Vagina (tissue), 2 donors: ENCODE measurements at places on chromosomes 1 and 21. TPM values are rescaled to one million over a fixed set of nuclear protein-coding genes. Genes with fewer than 3 reads are reported as not detected.

DNA sequence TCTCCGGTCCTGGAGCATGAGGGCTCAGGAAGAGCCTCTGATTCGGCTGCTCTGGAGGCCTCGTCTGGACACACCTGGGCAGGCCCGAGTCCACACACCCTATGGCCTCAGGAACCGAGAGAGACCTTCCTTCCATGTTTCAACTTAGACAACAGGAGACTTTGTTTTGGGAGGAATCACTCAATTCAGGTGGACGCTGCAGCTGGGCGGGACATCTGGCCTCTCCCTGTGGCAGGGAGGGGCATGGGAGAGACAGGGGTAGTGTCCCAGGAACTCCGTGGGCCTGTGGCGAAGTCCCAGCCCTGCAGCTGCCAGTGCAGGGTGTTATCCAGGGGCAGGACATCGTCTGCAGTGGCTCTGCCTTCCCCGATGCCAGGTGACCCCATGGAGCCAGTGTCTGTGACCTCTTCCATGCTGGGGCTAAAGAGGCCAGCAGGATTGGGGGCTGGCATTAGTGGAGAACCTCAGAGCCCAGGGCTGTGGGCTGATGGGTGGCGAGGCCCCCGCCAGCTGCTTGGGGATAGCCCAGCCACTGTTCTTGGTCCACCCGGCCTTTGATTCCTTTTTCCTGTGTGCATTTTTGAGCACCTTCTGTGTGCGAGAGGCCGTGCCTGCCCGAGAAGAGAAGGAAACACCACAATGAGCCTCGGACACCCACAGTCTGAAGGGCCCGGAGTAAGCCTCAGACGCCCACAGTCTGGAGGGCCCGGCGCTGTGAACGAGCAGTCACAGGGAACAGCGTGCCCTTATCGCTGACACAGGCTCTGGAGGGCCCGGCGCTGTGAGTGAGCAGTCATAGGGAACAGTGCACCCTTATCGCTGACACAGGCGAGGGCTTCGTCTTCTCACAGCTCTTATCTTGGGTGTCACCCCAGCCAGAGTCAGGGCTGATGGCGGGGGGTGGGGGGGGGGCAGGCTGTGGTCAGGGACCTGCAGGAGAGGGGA lies 6.2 kb downstream of the COL18A1 start:
- H3K27me3 ChIP-seq, result no peaks in the 10 kb centered on the region
- peaks cover 69% of the 10 kb centered on the region for H3K4me1 ChIP-seq

- no peaks in the 10 kb centered on the region for H3K27me3 ChIP-seq
- no peak for DNase-seq
- peak overlapping the region; percentile 79 for H3K4me3 ChIP-seq
- peaks cover 18% of the 10 kb centered on the region for H3K4me1 ChIP-seq
Observed at GRCh38 chr1:77888781-77889642, 588 bp downstream of the NEXN start.

GRCh38 chr1:203349773-203350524 lies 973 bp downstream of the FMOD start:
- peak overlapping the region; percentile 83 for H3K27ac ChIP-seq
- H3K4me3 ChIP-seq, result peak overlapping the region; percentile 40
- H3K4me1 ChIP-seq, result peaks cover 59% of the 10 kb centered on the region
- H3K27me3 ChIP-seq, result no peaks in the 10 kb centered on the region

DNA sequence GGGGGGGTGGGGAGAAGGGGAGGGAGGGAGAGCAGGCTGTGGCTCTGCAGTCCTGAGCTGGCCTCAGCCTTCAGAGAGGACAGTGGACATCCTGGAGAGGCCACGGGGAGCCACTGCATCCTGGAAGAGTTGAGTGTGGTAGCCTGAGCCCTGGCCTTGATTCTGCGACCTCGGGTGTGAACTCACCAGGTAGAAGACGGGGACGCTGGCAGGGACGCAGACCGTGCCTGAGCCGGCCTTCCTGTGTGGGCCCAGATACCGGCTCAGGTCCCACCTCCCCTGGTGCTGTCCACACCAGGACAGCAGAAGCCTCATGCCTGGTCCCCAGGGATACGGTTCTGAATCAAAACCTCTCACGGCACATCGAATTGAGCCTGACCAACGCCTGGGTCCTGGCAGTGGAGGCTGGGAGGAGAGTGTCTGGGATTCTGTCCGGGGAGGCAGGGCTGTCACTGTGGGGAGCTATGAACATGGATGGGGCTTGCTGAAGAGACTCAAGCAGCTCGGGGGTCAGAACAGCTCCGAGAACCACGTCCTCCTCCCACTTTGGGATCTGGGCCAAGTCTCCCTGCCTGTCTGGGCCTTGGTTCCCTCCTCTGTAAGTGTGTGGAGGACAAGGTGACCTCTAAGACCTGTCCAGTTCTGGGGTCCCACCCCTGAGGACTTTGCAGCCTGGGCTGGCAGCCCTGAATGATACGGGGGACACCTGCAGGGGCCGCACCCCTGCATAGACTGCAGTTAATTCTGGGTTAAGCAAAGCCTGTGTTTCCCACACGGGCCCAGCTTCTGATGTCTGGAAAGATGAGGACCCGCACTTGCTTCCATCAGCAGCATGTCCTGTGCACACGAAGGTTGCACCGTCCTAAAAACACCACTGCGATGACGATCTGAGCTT lies 30.4 kb downstream of the RRP1 start:
- no peaks in the 10 kb centered on the region for H3K4me1 ChIP-seq
- no peak overlapping the region for H3K4me3 ChIP-seq
- H3K27ac ChIP-seq, result no peak overlapping the region
- DNase-seq, result no peak
- no peaks in the 10 kb centered on the region for H3K36me3 ChIP-seq

GRCh38 chr1:32536117-32536516 lies 3.1 kb upstream of the ZBTB8A start:
- no peak overlapping the region for H3K4me3 ChIP-seq
- no peaks in the 10 kb centered on the region for H3K27me3 ChIP-seq
- no peak overlapping the region for H3K27ac ChIP-seq
- DNase-seq, result no peak
- H3K36me3 ChIP-seq, result no peaks in the 10 kb centered on the region

GRCh38 chr1:228339766-228340685 lies 66.6 kb downstream of the TRIM11 start:
- no peaks in the 10 kb centered on the region for H3K27me3 ChIP-seq
- no peak for DNase-seq
- no peak overlapping the region for H3K27ac ChIP-seq
- H3K36me3 ChIP-seq, result no peaks in the 10 kb centered on the region
- H3K4me1 ChIP-seq, result no peaks in the 10 kb centered on the region

The ERG gene
- 20.9 TPM for total RNA-seq

The HSF2BP gene
- 2.7 TPM for total RNA-seq
